Liver (tissue), 10 donors: ENCODE measurements at places on chromosomes 6 and 20.

- no peak for DNase-seq
These were observed 54.7 kb downstream of the CDC5L start for GRCh38 chr6:44442236-44442635.

GRCh38 chr6:81818901-81819361 is 66.5 kb upstream of the TENT5A start:
- DNase-seq = no peak

DNA sequence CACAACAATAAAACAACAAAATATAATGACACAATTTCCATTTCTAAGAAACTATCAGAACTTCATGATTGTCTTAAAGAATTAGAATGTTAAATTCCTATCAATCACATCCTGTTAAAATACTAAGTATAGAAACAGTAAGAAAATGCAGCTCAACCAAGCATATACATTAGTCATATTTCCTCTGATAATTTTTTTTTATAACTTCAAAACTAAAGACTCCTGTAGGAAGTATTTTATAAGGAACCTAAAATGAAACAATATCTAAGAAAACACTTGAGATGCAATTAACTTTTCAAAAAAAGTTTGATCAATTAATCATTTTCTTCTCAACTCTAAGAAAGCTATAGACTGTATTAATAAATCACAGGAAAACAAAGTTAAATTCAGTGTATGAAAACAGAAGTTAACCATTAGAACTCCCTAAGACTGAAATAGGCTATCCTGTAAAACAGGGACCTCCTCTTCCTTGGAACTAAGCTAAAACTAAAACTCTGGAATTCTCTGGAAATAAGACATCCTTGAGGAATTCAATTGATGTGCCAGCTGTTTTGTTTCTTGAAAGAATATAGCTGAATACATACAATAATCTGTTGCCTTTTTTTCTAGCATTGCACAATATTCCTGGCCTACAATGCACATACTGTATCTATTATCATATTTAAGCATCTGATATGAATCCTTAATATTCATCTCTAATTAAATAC is 19.8 kb downstream of the FKBP5 start:
- DNase-seq = no peak

DNA sequence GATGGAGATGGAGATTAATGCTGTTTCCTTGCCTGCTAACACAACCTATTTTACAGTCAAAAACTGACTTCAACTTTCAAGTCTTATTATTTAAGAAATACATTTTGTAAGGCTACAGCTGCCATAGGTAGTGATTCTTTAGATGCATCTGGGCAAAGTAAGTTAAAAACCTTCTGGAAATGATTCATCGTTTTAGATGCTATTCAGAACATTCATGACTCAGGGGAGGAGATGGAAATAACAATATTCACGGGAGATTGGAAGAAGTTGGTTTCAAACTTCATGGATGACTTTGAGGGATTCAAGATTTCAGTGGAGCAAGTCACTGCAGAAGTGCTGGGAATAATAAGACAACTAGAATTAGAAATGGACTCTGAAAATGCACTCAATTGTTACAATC is 174.9 kb upstream of the GGTLC1 start:
- DNase-seq = no peak

- DNase-seq = no peak
These were observed 28.8 kb downstream of the DCDC2 start for GRCh38 chr6:24329022-24329421.

DNA sequence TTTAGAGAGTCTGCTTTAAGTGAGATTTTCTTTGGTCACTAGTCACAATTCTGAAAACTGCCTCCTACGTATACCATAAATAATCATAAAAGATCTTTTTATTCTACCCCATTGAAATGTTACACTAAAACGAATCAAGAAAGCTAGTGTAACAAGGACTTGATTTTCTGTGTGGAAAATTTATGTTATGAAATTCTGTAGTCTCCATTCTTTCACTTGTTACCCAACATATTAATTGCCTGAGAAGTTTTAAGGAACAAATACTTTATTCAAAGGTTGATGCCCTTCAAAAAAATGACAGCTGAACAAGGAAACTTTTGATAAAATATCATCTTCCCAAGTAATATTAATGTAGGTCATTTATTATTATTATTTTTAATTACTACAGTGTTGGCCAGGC is 13.3 kb upstream of the HBS1L start:
- DNase-seq = no peak

DNA sequence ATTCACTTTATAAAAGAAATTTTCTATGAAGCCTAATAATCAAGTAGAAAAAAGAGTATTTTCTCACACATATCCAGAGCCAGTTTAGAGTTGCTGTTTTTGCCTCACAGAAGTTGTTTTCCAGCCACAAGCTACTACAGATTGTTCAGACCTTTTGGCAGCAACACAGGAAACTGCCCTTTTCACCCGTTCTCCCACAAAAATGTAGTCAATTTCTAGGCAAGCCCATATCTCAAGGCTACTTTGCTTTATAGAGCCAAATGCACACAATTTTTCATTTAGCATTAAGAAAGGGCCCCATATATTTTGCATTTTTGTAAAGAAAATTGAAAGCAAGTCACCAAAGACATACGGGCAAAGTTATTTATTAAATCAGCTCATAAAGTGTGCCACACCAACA is 49.5 kb downstream of the EPB41L2 start:
- no peak for DNase-seq

- no peak for DNase-seq
These were observed 77.7 kb downstream of the UBE3D start for GRCh38 chr6:82987951-82988350.

DNA sequence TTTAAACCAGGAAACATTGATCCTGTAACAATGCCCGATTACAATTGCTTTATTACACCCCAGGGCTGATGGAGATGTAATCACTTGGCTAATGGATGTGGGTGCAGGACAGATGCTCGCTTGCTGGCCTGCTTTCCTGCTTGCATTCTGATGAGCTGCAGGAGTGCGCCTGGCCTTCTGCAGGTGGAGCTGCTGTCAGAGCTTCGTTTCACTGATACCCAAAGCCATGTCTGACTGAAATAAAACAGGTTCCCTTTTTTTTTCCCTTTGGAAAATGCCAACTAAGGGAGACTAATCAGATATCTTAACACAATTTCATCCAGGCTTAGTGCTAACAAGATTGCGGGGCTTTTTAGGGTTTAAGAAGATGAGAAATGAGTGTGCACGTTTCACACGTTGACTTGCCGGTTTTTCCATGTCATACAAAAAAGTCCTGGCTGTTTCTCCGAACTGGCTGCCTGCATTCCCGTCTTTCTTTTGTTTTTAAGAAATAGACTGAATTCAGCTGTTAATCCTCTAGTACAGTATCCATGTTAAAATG is 60.7 kb downstream of the VAPB start:
- DNase-seq = no peak

DNA sequence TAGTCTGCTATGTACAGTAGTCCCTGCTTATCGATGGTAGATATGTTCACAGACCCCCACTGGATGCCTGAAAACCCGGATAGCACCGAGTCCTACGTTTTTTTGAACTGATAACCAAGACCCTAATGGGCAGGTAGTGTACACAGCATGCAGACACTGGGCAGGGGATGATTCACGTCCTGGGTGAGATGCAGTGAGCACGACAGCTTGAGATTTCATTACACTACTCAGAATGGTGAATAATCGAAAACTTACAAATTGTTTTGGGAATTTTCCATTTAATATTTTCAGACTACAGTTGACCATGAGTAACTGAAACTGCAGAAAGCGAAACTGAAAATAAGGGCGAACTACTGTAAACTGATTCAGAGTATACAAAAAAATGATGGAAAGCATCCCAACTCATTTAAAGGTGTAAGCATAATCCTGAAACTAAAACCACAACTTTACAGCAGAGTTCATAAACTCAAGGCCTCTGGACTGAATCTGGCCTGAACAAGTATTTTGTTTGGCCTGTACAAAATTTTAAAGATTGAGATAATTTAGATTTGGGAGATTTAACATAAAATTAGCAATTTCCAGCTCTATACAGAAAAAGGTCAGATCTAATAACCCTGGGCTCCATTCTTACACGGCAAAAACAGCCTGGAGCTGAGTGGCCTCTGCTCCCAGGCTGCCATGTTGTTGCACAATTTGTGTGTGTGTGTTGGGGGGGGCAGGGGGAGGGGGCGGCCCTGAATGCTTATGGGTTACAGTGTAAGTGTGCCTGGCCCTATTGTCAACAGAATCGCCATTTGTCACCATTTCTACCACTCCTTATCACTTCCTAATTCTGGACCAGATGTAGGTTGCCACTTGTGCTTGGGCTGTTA is 34.9 kb downstream of the RNF24 start:
- peak; percentile 54 for DNase-seq

DNA sequence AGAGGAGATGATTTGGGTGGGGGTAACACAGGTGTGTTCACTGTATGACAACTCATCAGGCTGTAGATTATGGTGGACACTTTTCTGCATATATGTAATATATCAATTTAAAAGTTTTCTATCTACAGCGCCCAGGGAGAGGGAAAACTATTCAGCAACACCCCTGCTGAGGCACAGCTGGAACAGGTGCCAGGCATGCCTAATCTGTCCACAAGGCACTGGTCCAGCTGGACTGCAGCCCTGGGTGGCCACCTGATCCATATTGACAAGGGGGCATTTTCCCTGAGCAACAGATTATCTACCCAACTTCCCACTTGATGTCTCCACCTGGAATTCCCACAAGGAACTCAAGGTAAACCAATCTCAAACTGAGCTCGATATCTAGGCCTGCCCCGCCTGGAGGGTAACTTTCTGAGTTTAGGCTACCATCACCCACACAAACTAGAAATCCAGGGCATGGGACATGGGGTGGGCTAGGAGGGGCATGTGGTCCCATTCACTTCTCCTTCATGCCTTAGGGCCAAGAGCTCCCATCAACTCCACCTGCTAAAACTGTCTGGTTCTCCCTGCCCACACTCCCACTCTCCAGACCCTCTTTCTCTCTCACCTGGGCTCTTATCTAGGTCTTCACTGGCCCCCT is 4.6 kb downstream of the SLC22A16 start:
- DNase-seq = no peak

GRCh38 chr6:89944181-89944755 is 50.0 kb downstream of the GJA10 start:
- DNase-seq = no peak

DNA sequence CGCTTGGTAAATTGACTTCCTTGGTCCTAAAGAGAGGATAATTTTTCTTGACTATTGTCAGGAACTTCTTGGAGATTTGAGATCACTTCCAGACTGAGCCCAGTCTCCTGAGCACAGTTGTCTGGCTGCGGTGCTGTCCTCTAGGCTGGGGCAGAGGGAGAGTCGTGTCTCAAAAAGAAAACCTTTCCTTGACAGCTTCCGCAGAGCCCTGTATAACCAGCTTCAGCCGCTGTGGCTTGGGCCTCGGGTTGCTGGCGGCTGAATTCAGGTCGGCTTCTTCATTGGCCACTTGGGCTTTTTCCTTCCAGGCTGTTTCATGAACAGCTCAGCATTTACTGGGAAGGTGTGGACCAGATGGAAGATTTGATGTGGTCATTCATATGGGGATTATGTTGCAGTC is 75.9 kb downstream of the DHX35 start:
- DNase-seq = no peak

DNA sequence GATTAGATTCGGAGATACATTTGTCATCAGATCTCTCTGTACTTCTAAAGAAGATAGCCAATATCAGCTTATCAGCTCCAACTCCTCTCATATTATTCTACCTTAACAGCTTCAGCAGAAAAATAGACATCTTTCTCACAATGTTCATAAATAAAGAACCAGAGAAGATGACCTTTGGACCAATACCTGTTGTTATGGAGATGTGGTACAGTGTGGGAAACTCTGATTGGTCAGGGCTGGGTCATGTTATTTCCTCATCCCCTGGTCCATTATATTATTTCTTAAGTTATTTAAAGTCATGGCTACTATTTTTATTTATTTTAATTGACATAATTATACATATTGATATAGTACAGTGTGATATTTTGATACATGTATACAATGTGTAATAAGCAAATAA is 35.9 kb upstream of the POLR1H start:
- DNase-seq = no peak

DNA sequence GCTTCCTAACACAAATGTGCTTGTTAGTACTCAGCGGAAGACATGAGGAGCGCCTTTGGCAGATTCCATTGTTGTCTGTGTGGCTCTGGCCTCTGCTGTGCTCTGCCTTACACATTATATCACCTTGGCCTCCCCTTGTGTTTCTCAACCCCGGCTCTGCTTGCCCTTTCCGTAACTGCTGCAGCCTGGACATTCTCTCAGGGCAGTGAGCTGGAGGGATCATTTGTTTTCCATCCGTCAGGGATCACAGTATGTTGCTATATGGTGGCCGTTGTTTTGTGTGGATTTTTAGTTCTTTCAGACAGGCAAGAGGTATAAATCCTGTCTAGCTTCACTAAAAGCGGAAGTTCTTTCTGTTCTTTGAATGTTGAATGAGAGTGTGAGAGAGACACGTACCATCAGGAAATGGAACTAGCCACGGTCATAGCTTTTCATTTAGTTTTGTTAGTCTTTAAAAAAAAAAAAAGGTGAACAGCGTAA is 175.1 kb downstream of the JARID2 start:
- no peak for DNase-seq

DNA sequence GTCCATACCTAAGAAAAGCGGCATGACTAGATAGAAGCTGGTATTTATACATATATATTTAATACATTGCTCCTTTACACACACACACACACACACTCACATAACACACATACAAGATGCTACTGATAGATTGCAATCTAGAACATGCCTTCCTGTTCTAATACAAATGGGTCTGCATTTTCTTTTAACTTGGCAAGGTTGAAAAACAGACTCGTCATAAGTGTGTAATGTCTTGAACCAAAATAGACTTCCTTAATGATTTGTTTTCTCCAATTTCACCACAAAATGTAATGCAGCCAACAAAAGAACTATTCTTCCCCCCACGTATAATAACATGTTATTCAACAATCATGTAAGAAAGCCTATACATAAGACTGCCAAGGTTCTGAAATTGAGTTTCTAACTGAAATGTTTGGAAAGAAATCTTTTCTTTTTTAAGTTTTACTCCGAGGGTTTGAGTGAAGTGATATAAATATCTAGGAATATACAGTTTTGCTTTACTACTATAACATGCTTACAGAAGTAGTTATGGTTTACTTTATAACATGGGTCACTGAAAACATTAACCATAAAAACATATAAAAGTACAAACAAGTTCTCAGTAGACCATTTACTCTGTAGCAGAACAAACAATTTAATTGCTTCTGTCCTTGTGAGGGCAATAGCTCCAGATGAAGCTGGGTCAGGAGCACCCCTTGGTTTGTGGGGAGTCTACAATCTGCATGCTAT is 207.5 kb downstream of the FOXC1 start:
- no peak for DNase-seq

- DNase-seq = no peak
These were observed 93.2 kb upstream of the AKIRIN2 start for GRCh38 chr6:87794922-87795885.

- DNase-seq = no peak
These were observed 202.6 kb downstream of the SOD2 start for GRCh38 chr6:159490298-159490937.

DNA sequence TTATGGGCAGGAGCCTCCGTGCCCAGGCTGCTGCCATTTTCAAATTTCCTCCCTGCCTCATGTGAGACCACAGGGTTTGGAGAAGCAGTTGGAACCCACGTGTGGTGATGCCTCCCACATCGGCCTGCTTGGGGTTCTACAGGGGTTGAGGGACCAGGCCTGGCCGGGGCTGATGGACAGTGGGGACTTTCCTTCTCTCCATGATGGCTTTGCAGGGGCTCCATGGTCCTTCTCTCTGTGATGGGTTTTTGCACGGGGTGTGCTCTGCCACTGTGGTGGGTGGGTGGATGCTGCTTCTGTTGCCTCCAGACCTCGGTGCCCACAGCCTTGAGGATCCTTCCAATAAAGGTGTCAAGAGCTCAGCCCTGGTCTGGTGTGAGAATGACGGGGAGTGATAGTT is 54.4 kb downstream of the ADNP start:
- no peak for DNase-seq
